ENCODE measurements at places on chromosomes 3 and 15. TPM values are rescaled to one million over a fixed set of nuclear protein-coding genes. Genes with fewer than 3 reads are reported as not detected.

FES gene
- 32.4 TPM for total RNA-seq

SUSD5 gene
- not detected for total RNA-seq

HTR3E gene
- total RNA-seq: not detected

CPN2 gene
- total RNA-seq: not detected

TTLL13 gene
- 0.45 TPM for total RNA-seq

DNA sequence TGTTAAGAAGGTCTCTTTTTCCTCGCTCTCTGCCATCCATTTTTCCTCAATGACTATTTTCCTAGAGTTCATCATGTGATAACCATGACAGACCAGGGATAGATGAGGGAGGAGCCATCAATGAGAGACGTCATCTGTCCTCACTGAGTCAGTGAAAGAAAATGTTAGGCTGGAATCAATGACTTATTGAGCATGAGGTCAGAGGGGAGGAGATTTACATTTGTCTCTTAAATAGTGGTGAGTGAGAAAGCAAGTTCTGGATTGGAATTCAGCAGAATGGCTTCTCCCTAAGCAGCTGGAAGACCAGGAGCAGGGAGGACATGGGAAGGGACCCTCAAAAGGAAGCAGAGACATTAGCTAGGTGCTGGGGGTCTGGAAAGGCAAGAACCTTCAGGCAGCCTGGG, 28.2 kb upstream of the USP3 start:
- H3K27ac ChIP-seq: no peak overlapping the region
- no peak for DNase-seq
- H3K36me3 ChIP-seq: no peaks in the 10 kb centered on the region
- H3K4me3 ChIP-seq: no peak overlapping the region

GRCh38 chr3:22377421-22377820, 626.4 kb upstream of the ZNF385D start:
- H3K27me3 ChIP-seq: peaks cover 5% of the 10 kb centered on the region
- no peak for DNase-seq
- no peaks in the 10 kb centered on the region for H3K36me3 ChIP-seq
- no peaks in the 10 kb centered on the region for H3K4me1 ChIP-seq
- H3K27ac ChIP-seq: no peak overlapping the region

DNA sequence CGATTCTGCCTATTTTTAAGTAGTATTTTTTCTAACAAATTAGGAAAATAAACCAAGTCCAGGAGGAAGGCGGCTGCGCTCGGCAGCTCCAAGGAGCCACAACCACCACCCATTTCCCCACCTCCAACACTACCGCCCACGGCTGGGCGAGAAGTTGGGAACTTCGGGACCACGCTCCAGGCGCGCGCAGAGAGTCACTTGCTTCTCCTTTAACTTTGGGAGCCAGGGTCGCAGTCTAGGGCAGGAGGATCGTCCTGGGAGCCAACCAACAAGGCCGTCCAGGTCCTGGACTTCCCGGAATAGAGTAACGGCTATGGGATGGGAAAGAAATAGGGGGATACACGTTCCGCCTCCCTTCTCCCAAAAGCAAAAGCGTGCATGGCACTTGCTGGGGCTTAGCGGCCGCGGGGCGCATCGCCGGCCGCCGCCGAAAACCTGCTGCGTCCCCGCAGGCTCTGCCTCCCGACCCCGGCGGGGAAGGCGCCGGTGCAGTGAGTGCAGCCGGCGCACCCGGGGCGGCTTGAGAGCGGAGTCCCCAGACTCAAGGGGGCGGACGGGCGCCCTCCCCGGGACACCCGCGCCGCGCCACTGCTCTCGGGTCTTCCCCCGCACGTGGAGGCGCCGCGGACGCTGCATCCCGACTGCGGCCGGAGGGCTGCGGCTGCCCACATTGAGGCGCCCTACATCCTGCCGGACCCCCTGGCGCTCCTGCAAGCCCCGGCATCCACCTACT, 699 bp downstream of the MEGF11 start:
- peak overlapping the region; percentile 57 for H3K4me3 ChIP-seq
- no peak overlapping the region for H3K27ac ChIP-seq
- H3K4me1 ChIP-seq: peaks cover 13% of the 10 kb centered on the region

DNA sequence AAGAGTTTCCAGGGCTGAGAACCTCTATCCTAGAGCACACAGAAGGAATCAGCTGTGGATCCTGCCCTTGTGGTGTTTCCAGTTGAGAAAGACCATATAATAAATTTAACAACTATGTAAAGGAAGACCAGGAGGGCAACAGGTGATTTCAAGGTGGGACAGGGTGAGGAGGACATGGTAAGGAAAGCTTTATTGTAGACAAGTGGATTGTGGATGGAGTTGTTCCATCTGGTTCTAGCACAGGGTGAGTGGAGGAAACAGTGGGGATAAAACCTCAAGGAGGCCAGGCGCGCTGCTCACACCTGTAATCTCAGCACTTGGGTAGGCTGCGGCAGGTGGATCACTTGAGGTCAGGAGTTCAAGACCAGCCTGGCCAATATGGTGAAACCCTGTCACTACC, 17.1 kb downstream of the SIAH2 start:
- DNase-seq: no peak
- peaks cover 55% of the 10 kb centered on the region for H3K36me3 ChIP-seq
- H3K4me1 ChIP-seq: peaks cover 75% of the 10 kb centered on the region
- H3K27me3 ChIP-seq: no peaks in the 10 kb centered on the region
- no peak overlapping the region for H3K4me3 ChIP-seq

DNA sequence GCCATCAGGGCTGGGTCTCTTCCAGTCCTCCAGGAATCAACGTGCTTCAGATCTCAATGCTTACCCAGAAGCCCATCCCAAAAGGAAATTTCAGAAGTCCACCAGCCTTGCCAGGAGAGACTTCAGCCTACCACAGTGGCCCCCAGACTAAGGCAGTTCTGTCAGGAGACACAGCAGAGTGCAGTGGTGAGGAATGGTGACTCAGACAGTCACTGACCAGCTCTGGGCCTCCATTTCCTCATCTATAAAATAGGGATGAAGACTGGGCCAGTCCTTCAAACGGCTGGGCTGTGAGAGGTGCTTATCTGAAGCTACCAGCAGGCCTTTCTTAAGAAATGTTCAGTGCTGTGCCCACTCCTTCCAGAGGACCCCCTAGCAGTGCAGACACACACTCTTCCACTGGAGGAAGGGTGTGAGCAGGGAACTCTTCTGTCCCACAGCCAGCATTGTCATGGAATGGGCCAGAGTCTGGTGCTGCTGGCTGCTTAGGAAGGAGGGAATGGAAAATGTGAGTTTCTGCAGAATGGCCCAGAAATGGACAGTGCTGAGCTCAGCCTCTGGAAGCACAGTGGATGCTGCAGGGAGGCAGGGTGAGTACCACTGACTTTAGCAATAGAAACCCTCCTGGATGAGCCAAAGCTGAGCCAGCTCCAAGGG, 41.6 kb upstream of the DUSP7 start:
- no peak overlapping the region for H3K27ac ChIP-seq
- H3K4me1 ChIP-seq: peaks cover 1% of the 10 kb centered on the region
- H3K4me3 ChIP-seq: no peak overlapping the region
- H3K36me3 ChIP-seq: peaks cover 35% of the 10 kb centered on the region

DNA sequence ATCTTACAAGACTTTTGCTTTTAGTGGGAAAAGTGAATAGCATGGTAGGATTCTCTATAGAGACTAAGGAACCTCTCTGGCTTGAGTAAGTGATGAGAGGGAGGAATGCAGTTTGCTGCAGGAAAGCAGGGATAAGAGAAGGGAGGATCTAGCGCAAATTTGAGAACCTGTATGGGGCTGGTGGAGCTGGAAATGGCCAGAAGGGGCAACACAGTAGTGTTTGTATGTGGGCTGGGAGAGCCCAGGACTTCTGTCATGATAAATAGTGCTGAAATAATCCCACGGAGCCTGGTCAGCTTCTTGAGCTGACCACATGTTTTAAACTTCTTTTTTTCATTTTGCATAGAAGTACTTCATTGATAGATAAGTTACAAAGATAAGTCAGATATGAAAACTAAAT, 11.2 kb upstream of the SHC4 start:
- H3K36me3 ChIP-seq: no peaks in the 10 kb centered on the region
- H3K4me3 ChIP-seq: no peak overlapping the region
- H3K27ac ChIP-seq: no peak overlapping the region

- H3K36me3 ChIP-seq: no peaks in the 10 kb centered on the region
- H3K4me3 ChIP-seq: no peak overlapping the region
- no peaks in the 10 kb centered on the region for H3K4me1 ChIP-seq
- H3K27ac ChIP-seq: no peak overlapping the region
Measured at GRCh38 chr3:79005084-79005483, 762.7 kb downstream of the ROBO1 start.

DNA sequence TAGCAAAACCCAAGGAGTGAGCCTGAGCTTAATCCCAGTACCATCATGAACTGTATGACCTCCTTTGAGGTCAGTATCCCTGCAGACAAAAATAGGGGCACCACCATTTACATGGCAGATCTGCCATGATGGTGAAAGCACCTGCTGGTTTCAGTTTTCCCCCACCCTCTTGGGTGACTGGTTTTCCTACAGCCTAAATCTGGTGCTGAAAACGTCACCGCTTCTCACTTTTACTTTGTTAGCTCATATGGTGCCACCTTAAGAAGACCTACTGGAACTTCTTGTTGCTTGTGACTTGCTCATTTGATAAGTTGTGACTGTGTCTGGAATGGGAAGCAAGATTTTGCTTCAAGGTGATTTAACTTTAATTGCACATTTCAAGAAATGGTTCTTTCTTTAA, 5.1 kb downstream of the PPP1R2 start:
- DNase-seq: peak; percentile 52
- no peak overlapping the region for H3K4me3 ChIP-seq
- peaks cover 39% of the 10 kb centered on the region for H3K36me3 ChIP-seq

DNA sequence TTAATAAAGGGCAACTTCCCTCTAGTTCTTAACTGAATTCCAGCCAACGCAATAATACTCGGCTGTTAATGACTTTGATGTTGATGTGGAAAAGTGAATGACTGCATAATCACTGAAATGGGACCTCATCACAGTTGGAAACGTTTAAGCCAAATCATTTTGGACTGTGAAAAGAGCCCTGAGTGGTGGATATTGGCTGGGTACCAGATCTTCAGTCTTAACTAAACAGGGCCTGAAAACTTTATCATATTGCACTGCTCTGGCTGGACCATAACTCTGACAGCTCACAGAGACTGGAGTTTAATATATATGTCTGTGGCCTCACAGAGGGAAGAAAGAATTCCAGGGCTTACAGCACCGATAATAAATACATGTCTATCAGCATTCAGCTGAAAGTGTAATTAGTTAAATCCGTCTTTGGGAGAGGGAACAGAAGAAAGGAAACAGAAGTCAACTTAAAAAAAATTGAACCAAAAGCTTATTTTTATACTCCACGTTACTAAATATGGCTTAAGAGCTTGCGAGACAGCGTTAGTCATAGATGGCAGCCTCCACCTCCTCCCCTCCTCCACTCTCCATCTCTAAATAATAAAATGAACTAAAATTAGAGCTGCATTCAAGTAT, 222.3 kb upstream of the CDIN1 start:
- H3K27me3 ChIP-seq: no peaks in the 10 kb centered on the region
- H3K27ac ChIP-seq: no peak overlapping the region
- DNase-seq: no peak
- no peak overlapping the region for H3K4me3 ChIP-seq
- H3K36me3 ChIP-seq: no peaks in the 10 kb centered on the region

DNA sequence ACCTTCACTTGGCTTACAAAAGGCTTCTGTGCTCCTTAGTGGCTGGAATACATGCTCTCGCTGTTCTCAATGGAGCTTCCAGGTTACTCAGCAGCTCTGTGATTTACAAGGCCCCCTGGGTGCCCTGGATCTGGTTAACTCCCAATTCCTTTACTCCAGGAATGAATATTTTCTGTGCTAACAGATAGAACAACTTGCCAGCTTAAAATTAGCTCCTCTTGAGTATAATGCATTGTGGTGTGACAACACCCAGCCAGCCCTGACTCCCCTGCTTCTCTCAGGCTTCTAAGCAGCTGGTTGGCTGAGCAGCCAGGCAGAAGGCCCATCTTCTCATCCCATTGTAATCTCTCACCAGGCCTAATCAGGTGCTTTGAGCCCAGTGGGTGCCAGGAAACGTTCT, 246.4 kb downstream of the ALCAM start:
- no peak overlapping the region for H3K4me3 ChIP-seq
- no peak overlapping the region for H3K27ac ChIP-seq
- no peaks in the 10 kb centered on the region for H3K36me3 ChIP-seq
- no peak for DNase-seq
- no peaks in the 10 kb centered on the region for H3K27me3 ChIP-seq
- H3K4me1 ChIP-seq: no peaks in the 10 kb centered on the region

GRCh38 chr15:51093839-51094605, 684 bp downstream of the TNFAIP8L3 start:
- H3K36me3 ChIP-seq: no peaks in the 10 kb centered on the region
- peak overlapping the region; percentile 17 for H3K4me3 ChIP-seq
- H3K4me1 ChIP-seq: peaks cover 7% of the 10 kb centered on the region
- DNase-seq: no peak

- no peak for DNase-seq
- no peaks in the 10 kb centered on the region for H3K27me3 ChIP-seq
- no peak overlapping the region for H3K27ac ChIP-seq
- peaks cover 2% of the 10 kb centered on the region for H3K4me1 ChIP-seq
Measured at GRCh38 chr15:50710585-50710984, 24.0 kb upstream of the TRPM7 start.

- peaks cover 6% of the 10 kb centered on the region for H3K36me3 ChIP-seq
- DNase-seq: no peak
- peaks cover 19% of the 10 kb centered on the region for H3K4me1 ChIP-seq
- H3K27me3 ChIP-seq: peaks cover 2% of the 10 kb centered on the region
- H3K4me3 ChIP-seq: no peak overlapping the region
Measured at GRCh38 chr3:4939276-4939675, 40.0 kb upstream of the BHLHE40 start.

DNA sequence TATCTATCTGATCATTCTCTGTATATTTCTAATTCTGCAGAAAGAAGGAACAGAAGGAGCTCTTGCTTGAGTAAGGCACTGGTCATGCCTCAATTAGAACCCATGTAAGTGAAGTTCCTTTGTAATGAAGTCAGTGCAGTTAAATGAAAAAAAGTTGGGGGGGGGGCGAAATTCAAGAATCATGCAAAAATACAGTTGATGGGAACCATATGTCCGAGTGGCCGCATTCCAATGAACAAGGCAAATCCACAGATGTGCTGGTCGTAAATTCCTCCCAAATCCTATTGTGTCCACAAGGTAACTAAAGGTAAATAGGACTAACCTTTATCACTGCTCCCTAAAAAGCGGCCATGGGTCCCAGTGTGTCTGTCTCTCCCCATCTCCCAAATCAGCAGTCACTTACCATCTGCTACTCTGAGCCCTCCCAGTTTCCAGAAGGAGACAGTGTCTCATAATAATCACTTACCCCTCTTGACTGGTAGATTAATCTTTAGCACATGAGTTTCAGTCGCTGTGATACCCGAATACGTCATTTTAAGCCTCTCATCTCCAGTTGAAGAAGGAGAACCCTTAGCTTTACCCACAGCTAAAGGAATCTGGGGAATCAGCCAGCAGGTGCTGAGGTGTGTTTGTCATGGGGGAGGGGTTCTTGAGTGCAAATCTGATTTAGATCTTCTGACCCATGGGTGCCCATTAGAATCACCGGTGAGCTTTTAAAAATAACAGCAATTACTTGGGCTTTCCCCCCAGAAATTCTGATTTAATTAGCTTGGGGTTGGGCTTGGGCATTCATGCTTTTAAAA, 56.3 kb upstream of the EPHB3 start:
- H3K36me3 ChIP-seq: no peaks in the 10 kb centered on the region
- H3K27ac ChIP-seq: no peak overlapping the region
- no peaks in the 10 kb centered on the region for H3K4me1 ChIP-seq
- H3K4me3 ChIP-seq: no peak overlapping the region
- peaks cover 38% of the 10 kb centered on the region for H3K27me3 ChIP-seq
